Posterior cingulate gyrus (tissue), 11 donors: ENCODE measurements at places on chromosomes 7 and 10.

DNA sequence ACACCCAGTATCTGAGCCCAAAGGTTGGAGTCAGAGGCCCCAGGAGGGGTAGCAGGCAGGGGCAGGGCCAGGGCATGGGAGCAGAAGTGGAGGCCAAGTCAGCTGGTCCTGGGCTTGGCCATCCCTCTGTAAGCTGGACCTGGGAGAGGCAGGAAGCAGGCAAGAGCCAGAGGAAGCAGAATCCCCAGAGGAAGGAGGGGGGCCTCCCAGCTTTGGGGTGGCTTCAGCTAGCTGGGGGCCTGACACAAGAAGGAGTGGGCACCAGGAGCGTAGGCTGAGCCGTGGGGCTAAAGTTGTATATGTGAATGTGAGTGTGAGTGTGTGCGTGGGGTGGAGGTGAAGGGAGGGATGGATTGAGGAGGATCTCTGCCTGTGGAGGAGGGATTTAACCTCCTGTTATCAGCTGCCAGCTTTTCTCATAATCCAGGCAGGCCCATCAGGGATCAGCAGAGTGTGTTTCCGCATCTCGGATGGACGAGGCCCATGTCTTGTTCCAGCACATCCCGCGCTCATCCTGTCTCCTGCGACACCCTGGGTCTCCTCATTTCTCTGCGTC lies 54.0 kb downstream of the NEURL1 start:
- no peak for DNase-seq

- no peak for DNase-seq
Measured at GRCh38 chr10:112375721-112376395, 1.9 kb downstream of the ACSL5 start.

DNA sequence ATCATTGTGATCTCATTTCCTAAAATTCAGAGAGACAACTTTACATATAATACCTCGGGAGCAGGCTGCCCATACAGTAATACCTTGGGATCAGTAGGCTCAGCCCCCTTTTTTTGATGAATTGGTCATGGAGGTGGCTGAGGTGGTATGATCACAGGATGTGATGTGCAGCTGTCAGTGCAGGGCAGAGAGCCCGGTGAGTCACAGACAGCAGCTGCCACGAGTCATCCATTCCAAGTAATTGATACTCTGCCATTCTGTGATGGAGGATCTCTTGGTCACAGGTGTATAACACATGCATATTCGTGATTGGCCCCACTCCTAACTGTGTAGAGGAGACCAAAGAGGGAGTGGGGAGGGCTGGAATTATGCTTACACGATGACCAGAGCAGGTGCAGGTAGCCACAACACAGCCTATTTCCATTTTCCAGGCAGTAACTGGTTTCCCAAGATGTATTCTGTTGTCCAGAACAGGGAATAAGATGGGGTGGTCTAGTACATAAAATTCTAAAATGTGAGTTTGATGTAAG lies 14.1 kb downstream of the NRCAM start:
- DNase-seq, result no peak

DNA sequence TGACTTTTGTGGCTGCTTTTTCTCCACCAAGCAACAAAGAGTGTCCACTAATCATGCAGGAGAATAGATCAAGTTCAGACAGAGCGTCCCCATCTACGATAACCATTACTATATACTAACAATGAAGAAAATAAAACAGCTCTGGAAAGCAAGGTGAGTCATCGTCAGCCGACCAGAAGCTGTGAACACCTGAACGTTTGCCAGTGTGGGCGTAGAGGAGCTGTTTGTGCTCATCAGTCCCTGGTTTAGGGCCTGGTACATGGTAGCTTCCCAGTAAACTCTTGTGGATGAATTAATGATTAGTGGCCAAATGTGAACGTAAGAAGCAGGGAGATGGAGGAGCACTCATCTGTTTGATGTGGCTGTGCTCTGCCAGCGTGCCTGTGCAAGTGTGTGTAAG lies 180.7 kb downstream of the EVX1 start:
- DNase-seq, result no peak

GRCh38 chr10:32197423-32197822 lies 141.2 kb upstream of the KIF5B start:
- DNase-seq, result no peak

DNA sequence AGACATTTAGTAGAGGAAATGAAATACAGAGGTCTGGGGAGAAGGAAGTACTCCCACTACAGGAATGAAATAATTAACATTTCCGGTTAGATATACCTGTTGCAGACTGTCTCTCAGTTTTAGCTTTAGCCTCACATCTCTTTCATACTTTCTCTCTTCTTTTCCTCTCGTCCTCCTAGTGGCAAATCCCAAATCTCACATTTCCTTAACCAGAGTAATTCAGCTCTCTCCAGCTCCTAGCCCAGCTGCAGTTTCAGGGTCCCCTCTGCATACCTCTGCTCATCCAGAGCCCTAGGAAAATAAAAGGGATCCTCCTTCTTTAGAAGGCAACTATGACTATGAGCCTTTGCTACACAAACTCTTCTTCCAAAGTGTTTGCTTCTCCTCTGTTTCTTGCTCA lies 643.2 kb downstream of the PHTF2 start:
- no peak for DNase-seq

- DNase-seq, result no peak
Measured at GRCh38 chr7:96591900-96592676, 117.6 kb downstream of the SEM1 start.
